ENCODE measurements at places on chromosomes 2 and 18. TPM values are rescaled to one million over a fixed set of nuclear protein-coding genes. Genes with fewer than 3 reads are reported as not detected.

The TNFRSF11A gene
- 11.1 TPM for total RNA-seq

DNA sequence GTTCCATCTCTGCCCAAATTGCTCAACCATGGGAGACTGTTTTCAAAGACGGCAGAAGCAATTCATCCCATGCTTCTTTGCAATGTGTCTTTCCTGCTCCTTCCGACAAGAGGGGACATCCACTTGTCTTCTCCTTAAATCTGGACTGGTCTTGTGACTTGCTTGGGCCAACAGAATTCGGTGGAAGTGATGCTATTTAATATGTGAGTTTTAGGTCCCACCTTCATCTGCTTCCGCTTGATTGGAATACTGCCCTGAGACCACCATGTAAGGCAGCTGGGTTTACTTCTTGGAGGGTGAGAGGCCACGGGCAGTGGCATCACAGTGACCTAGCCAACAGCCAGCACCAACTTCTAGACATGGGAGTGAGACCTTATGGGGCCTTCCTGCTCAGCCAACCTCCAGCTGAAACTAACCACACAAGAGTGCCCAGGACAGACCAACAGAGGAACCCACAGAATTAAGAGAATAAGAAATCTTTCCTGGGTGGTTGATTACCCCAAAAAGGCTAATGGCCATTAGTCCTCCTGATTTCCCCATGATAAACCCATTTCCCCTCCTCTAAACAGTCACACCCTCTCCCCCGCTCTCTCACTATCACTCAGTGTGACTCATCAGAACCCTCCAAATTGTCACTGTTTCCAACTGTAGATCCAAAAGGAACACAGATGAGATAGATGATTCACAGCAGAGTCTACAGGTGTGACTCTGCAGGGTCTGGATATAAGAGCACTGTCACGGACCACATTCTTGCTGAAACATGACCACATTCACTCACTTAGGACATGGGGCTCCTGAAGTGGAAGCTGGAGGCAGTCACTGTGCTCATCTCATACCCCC is 16.2 kb upstream of the RHOB start:
- DNase-seq: peak; percentile 9

The ALLC gene
- not detected for total RNA-seq

GRCh38 chr2:71336802-71337201 is 5.2 kb downstream of the ZNF638 start:
- no peak for DNase-seq

- DNase-seq: no peak
These were observed 34.1 kb upstream of the UBE2F start for GRCh38 chr2:237932731-237933131.

GRCh38 chr2:134097740-134098139 is 156.1 kb upstream of the MGAT5 start:
- no peak for DNase-seq

GRCh38 chr2:223797811-223798721 is 39.3 kb downstream of the AP1S3 start:
- no peak for DNase-seq

GRCh38 chr18:79770501-79770815 is 27.3 kb upstream of the KCNG2 start:
- DNase-seq: peak; percentile 63

DNA sequence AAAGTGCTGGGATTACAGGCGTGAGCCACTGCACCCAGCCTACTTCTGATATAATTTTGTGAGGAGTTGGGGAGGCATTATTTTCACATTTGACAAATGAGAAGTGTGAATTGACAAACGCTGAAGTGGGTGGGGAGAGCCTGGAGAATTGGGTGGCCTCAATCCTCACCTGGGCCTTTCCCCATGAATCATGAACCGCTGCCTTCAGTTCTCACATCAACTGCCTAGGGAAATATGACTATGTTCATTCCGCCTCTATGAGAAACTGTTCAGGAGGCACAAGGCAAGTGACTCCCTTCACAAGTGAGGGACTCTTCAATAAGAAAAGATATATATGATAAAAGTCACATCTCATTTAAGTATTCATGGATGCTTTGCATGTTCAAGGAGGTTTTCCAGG is 96.6 kb upstream of the RND3 start:
- no peak for DNase-seq

GRCh38 chr2:9770308-9771100 is 72.8 kb upstream of the TAF1B start:
- DNase-seq: peak; percentile 85

The DIS3L2 gene
- 22.2 TPM for total RNA-seq

DNA sequence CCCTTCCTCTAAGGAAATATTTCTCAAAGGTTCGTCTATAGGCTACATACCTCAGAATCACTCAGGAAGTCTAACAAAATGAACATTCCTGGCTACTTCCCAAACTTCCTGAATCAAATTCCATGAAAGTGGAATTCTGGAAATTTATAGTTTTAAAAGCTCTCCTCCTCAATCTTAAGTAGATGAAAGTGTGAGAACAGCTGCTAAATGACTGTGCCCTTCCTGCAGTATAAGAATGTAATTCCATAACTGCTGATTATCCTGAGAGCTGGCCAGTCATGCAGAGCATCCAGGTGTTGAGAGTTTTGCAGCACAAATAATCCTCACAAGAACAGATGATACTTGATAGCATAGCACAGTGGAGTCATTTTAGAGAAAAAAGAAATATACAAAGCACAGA is 265.0 kb downstream of the KCNJ3 start:
- DNase-seq: no peak

The EN1 gene
- 4.0 TPM for total RNA-seq

The PLA2R1 gene
- total RNA-seq: 13.9 TPM

The IL36RN gene
- total RNA-seq: not detected

The TTN gene
- total RNA-seq: 6.4 TPM

The CAB39 gene
- 62.3 TPM for total RNA-seq

- no peak for DNase-seq
These were observed 185.1 kb downstream of the MYO3B start for GRCh38 chr2:170362871-170363631.

The AMER3 gene
- not detected for total RNA-seq

DNA sequence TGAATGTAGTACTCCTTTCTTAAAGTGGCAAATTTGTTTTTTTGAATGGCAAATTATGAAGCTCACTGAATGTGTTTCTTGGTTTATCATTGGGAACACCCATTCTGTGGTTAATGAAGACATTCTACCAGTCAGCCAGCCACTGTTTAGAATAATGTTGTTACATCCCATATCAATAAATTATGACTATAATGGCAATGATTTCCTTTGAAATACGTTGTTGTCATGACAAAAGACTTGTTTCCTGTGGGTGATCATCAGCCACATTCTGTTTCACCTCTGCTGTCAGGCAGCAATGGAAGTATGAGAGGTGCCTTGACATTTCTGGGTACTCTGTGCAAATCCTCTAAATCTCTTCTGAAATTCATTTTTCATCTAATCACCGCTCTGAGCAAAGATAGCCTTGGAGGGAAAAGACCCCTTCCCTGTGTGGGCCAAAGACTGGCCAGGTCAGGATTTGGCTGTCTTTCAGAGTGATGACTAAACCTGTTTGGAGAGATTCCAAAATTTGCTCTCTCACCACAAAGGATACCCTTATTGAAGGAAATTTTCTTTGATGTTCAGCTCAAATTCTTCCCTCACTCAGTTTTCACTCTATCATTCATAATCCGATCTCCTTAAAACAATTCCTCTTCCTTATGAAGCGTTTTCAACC is 869.2 kb downstream of the BCL11A start:
- no peak for DNase-seq

DNA sequence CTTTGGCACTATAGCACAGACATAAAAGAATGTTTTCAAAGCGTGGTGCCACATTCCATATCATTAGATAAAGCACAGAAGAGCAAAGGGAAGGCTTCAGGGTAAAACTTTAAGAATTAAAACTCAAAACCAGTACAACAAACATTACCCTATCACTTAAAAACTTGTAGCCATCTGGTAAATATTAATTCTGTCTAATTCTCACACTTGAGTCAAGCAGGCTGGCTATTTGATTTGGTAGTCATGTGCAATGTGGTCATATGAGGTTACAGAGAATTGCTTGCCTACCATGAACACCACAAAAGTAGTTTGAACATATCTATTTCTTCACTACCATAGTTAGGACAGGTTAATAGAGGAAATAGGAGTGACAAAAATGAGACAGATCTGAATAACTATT is 244.9 kb downstream of the IRS1 start:
- no peak for DNase-seq

The FASTKD2 gene
- total RNA-seq: 21.7 TPM

DNA sequence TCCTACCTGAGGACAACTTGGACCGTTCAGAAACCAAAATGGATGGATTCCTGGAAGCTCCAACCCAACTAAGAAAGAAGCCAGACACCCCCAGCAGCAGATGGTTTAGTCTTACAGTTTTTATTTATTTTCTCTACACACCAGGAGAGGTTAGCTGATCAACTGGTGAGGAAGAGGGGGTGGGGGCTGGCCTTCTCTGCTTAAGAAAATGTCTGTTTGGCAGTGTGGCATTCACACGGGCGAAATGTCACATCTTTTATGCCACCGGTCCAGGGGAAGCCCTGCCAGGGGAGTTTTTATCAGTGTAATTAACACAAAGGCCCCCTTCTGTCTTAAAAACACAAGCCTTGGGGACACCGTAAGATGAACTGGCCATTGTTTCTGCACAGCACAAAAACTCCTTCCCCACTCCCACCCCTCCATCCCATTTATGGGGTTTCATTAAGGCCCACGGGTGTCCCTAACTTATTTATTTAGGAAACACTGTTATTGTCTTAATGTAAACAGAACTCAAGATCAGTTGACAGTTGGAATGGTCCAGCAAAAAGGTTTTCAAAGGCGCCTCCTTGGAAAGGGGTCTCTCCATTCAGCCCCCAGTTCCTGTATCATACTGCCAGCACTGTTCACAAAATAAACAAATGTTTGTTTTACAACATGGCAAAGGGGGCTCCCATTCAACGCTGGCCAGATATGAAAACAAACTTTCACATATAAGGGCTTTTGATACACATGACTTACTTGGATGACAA is 217.0 kb downstream of the C1D start:
- no peak for DNase-seq

GRCh38 chr2:106701203-106702022 is 184.6 kb downstream of the ST6GAL2 start:
- no peak for DNase-seq

DNA sequence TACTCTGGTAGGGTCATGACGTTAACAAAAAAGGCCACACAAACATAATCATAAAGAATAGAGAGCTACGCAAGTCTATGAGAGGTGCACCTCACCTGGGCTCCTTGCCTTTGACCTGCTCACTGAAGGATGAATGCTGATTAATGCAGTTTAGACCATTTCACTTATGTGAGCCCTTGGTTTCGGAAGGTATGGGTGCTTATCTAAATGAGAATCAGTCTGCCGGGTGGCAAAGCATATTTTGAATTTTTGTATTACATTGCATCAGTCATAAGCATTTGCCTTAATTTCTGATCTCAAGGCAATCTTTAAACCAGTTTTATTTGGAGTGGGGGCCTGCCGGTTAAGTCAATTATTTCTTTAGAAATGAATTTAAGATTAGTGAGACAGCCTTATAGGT is 42.8 kb downstream of the SLC9A4 start:
- no peak for DNase-seq

The LNPK gene
- total RNA-seq: 30.5 TPM

GRCh38 chr18:64165906-64166305 is 17.0 kb upstream of the LINC00305 start:
- DNase-seq: no peak
